ENCODE measurements at places on chromosomes 6 and 20.
A peak's percentile ranks its signal among the peaks of the same experiment; 100 is the strongest.

DNA sequence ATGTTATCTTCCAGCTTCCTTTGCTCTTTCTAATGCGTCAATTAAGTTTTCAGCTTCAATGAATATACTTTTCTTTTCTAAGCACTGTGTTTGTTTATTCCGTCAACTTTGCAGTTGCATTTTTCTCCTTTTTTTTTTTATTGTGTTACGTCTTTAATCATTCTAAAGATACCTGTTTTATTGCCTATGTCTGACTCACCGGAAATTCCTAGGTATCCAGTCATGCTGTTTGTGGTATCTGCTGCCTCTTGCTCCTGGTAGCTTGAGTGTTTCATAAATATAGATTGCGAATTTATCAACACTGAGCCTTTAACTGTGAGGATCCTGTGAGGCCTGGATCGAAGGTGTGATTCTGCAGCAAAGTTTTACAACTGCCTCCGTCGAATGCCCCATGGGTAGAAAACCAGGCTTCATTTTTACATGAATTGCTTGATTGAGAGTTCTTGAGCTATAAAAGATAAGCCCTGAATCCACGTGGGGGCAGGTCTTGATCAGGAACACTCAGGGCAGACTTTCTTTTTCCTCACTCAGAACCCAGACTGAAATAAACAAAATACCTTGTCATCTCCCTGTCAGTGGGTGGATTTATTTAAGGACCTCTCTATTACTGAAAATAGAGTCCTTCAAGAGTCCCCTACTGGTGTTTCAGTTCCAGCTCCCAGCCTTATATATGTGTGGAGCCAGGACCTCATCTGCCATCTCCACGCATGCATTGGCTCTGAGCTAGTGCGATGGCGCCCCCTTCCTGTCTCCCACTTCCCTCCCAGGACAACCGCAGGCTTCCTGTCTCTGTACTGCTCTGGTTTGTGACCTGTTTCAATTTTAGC is 60.1 kb upstream of the LRRC1 start:
- peak; percentile 21 for DNase-seq

DNA sequence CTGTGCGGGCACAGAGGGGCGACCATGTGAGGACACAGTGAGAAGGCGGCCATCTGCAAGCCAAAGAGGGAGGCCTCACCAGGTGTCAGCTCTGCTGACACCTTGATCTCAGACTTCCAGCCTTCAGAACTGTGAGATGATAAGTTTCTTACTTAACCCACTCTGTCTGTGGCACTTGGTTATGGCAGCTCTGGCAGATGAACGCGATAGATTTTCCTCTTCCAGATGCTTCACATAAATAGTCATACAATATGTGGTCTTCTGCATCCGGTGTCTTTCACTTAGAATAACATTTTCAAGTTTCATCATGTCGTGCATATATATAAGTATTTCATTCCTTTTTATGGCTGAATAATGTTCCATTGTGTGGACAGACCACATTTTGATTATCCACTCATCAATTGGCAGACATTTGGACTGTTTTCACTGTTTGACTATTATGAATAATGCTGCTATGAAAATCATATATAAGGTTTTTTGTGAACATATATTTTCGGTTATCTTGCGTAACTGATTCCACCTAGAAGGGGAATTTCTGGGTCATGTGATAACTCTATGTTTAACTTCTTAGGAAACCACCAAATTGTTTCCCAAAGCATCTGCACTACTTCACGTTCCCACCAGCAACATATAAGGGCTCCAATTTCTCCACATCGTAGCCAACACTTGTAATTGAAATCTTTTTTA is 30.2 kb downstream of the PRR18 start:
- no peak for DNase-seq

GRCh38 chr6:113859349-113860180 is 2.4 kb downstream of the MARCKS start:
- peak; percentile 68 for DNase-seq

DNA sequence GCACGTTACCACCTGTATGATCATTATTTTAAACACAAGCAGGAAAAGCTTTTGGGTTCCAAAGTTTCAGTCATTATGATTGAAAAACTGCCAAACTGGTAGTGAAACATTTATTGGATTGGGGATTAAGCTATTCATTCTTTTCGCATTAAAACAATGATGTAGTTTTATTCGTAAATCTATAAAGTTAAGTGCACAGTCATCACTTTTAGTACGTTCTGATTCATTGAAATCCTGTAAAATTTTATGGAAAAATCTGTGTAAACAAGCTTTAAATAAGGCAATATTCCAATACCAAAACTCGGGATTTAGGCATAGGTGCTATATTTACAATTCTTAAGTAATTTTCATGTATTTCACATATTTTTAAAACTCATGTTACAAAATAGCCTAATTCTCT is 379.9 kb downstream of the PLCB1 start:
- no peak for DNase-seq

DNA sequence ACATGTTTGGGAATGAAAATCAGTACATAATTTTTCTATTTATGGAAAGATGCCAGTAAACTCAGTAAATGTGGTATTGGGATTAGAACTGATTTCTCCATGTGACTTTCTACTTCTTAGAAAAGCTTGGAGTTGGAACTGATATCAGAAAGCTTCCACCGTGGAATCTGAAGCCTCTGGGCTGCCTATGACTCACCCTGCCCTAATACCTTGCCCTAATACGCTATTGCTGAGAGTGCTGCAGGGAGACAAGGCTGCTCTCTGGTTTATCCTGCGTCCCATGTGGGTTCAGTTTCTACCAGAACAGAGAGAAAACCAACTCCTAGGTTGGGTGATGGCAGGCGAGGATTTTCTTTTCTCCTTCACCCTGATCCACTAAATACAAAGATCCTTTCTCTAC is 3.3 kb upstream of the STMND1 start:
- no peak for DNase-seq

DNA sequence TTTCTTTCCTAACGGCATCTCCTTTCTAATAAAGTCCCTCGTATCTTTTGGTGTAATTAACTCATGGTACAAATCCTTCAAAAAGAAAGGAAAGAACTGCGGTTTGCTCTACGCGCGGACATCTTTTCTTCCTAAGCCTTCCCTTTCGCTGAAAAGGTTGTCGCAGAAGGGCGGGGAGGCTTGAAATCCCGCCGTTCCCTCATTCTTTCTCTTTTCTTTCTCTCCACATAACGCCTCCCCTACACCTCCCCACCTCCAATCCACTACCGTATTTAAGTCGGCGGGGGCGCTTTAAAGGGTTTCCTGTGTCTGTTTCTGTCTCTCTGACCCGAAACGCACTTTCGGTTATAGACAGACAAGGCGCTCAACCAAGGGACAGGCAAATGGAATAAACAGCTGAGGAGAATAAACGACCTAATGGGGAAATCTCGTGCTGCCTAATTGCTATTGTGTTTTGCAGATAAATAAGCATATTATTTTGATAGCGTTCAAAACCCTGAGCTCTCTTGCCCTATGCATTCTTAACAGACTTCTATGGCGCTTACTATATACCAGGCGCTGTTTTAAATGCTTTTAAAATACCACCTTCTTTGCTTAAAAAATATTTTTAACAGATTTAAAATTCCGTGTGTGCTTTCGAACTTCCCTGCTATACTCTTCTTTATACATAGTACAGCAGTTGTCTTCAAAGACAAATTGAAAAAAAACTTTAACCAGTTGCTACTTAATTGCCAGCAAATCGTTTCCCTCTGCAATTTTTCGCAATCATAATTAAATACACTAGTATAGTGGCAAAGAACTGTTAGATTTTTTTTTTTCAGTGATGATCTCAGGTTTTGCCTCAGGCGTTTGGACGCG is 2.5 kb upstream of the HEY2 start:
- peak; percentile 70 for DNase-seq

DNA sequence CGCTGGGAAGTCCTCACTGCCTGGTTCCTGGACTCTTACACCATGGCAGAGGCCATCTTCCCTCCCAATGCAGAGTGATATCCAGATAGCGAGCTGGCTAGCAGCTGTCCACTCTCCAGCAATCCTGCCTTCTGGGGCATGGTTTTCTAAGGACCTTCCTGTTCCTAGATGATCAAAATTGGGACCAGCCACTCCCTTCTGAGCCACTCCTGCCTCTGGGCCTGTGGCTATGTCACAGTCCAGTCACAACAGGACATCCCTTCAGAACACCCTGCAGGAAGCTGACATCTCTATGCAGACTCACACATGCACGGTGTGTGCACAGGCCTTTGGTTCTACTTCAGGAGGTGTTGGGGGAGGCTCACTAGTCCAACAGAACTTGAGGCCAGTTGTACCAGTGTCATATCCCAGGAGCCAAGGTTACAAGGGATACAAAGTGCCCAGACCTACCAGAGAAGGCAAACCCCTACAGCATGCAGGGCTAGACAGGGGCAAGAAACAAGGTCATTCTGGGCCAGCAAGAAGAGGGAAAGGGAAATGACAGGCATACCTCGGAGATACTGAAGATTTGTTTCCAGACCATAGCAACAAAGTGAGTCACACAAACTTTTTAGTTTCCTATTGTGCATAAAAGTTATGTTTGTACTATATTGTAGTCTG is 2.7 kb upstream of the MCCD1 start:
- no peak for DNase-seq

GRCh38 chr6:82741325-82741995 is 324.2 kb downstream of the UBE3D start:
- DNase-seq = no peak

DNA sequence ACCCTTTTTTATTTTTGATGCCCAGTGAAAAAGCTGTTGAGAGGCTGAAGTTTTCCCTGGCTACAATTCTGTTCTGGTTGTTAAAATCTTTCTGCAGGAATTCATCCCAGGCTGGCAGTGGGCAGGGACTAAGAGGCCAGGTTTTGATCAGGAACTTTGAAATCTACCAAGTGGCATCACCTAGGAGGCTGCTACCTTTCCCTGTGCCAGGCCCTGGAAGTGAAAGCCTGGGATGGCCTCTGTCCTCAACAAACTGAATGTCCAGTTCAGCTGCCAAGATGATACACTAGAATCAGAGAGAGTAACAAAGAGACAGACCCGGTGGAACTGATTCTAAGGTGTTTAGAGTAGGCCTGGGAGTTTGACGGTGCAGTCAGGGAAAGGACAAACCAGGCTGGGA is 596 bp downstream of the IYD start:
- no peak for DNase-seq

DNA sequence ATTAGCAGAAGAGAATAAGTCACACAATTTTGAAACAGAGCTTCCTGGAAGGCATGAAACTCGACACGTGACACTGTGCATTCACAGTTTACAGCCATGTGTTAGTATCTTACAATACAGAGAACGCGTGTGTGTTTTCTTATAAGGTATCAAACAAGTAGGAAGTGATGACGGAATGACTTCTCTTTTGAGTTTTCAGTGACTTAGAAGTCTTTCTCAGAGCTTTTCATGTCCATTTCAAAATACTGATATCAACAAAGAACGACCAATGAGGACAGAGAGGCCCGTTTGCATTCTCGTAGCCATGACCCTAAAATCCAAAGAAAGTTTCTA is 36.6 kb upstream of the DUSP22 start:
- peak; percentile 90 for DNase-seq

DNA sequence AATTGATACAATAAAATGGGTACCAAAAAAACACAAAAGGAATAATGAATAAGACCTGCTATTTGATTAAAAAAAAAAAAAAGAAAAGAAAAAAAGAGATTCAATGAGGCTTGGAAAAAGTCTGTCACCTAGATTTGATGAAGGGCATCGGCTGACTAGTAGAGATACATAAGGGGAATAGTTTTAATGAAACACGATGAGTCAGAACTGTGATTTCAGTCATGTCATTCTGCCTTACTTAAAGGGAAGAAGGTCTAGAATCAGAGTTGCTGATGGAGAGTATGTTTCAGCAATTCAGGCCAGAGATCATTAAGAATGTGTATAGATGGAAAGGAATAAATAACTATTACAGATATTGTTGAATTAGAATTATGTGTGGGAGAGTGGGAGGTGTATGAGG is 565.9 kb upstream of the RNF217 start:
- no peak for DNase-seq

DNA sequence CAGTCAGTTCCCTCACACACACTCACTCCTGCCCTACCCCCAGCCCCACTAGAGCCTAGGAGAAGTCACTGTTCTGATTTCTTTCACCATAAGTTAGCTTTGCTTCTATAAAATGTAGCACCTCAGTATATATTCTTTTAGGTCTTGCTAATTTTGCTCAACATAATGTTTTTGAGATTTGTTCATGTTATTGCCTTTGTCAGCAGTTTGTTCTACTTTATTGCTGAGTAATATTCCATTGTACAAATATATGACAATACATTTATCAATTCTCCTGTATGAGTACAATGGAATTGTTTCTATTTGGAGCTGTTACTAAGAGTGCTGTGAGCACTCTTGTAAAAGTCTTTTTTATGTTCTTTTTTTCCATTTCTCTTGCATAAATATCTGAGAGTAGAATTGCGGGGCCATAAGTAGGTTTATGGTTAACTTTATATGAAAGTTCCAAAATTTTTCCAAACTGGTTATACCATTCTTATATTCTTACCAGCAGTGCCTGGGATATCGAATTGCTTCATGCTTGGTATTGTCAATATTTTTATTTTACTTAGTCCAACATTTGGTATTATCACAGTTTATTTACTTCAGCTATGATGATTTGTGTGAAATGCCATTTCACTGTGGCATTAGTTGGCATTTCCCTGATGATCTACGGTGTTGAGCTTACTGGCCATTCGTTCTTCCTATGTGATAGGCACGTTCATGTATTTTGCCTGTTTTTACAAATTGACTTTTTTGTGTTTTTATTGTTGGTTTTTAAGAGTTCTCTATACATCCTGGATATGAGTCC is 25.3 kb downstream of the EDN1 start:
- DNase-seq = no peak

DNA sequence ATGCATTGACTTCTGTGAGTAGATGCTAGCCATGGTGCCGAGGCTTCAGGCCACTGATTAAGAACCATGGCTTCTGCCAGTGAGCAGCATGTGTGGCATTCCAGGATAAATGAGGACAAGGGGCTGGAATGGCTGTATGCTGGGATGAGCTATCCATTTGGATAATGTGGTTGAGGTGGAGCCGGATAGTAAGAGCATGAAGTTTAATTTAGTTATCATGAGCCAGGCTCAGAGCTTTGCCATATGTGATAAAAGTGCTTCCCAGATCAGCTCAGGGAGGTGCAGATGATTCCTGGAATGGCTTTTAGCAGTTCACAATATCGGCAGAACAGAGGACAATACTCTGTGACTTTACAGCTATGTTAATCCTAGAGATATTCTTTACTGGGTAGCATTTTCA is 34.6 kb upstream of the RNF8 start:
- no peak for DNase-seq

- no peak for DNase-seq
These were observed 264.0 kb downstream of the LAMA2 start for GRCh38 chr6:129146902-129147301.

- DNase-seq = peak; percentile 76
These were observed 86.1 kb upstream of the SIRPA start for GRCh38 chr20:1809131-1809572.

GRCh38 chr6:150900049-150900448 is 34.5 kb downstream of the MTHFD1L start:
- DNase-seq = no peak
